ENCODE measurements at places on chromosomes 12 and 14.

- no peak for DNase-seq
Observed at GRCh38 chr14:72708708-72709475, 185.0 kb downstream of the DPF3 start.

- DNase-seq, result no peak
Observed at GRCh38 chr12:50221228-50222008, 54.2 kb upstream of the CERS5 start.

GRCh38 chr14:61192989-61193388, 88.1 kb downstream of the TMEM30B start:
- no peak for DNase-seq

DNA sequence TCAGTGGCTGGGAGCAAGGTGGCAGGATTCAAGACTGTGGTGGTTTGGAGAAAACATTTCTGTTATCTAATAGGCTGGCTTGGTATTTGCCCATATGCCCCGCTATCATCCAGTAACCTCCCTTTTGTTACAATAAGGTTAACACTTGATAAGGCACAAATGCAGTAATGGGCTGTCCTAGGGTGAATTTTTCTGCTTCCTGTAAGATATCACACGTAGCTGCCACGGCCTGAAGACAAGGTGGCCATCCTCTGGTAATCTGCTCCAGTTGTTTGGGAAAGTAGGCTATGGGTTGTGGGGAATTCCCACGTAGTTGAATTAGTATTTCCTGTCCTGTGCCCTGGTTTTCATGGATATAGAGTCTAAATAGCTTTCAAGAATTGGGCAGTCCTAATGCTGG, 23.1 kb downstream of the ANG start:
- DNase-seq, result no peak

DNA sequence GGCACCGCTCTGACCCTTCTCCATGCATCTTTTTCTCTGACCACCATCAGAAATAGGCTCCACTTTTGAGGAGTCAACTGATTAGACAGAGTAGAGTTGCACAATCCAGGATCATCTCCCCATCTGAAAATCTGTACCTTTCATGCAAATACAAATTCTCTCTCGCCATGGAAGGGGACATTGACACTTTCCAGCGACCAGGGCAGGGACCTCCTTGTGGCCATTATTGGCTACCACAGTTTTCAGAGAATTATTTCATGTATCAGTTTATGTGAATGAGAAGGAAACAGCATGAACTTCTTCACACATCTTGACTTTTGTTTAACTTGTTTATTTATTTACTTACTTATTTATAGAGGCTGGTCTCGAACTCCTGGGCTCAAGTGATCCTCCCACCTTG, 13.8 kb upstream of the RAN start:
- DNase-seq, result no peak

DNA sequence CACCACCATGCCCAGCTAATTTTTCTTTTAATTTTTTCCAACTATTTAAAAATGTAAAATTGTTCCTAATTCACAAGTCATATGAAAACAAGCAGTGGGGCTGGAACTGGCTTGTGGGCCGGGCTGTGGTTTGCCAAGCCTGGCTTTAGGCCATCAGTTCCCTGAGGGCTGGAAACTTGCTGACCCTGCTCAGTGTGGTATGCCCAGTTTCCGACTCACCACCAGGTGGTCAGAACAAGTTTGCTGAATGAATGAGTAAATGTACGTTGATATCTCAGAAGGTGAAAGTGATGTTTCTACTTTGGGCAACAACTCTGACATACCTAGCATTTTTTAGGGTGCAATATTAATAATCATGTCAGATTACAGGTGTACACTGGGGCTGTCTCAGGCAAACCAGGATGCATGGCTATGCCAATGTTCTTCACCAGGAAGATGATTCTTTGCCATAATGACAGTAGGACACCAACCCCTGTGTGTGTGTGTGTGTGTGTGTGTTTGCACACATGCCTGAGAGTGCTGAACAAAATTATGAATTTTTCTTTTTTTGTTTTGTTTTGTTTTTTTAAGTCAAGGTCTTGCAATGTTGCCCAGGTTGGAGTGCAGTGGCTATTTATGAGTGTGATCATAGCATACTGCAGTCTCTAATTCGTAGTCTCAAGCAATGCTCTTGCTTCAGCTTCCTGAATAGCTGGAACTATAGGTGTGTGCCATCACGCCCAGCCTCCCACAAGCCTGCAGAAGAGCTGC, 106.1 kb downstream of the PTPN11 start:
- DNase-seq, result no peak

DNA sequence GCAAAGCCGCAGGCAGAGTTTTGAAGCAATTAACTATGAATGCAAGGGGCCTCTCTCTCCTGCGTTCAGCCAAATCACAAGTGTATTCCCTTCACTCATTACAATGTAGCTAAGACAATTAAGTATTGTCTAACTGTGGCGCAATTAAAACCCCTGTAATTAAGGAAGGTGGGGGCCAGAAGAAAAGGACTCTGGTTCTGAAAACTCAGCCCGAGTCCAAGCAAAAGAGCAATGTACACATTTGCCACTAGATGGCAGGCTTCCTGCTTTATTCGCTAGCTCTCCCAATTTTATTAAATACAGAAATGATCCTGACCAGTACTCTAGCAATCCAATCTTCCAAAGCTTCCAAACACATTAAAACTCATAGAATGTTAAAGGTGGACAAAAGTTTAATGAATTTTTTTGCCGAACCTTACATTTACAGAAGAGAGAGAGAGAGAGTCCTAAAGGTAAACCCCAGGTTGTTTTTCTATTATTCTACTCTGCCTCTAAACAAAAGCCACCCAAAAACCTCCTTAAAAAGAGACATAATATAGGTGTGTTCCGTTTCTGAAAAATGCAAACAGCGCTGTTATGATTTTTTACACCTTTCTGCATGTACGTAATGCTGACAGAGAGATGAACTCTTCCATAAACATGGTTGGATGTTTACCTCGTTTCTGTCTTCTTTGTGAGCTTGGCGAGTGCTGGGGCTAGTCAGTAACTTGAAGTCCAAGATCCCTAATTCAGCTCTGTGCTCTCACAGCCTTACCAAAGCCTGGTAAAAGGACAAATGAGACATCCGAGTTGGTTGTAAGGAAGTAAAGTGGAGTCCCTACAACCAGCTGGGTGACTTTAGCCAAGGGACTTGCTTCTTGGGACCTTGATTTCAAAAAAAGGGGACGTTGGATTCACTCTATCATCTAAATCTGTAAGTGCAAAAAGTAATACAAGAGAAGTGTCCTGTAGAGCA, 50.9 kb upstream of the VASH1 start:
- DNase-seq, result no peak

- no peak for DNase-seq
Observed at GRCh38 chr12:57890191-57891115, 43.9 kb upstream of the CTDSP2 start.

GRCh38 chr12:125677829-125678228, 612.6 kb downstream of the AACS start:
- DNase-seq, result no peak

DNA sequence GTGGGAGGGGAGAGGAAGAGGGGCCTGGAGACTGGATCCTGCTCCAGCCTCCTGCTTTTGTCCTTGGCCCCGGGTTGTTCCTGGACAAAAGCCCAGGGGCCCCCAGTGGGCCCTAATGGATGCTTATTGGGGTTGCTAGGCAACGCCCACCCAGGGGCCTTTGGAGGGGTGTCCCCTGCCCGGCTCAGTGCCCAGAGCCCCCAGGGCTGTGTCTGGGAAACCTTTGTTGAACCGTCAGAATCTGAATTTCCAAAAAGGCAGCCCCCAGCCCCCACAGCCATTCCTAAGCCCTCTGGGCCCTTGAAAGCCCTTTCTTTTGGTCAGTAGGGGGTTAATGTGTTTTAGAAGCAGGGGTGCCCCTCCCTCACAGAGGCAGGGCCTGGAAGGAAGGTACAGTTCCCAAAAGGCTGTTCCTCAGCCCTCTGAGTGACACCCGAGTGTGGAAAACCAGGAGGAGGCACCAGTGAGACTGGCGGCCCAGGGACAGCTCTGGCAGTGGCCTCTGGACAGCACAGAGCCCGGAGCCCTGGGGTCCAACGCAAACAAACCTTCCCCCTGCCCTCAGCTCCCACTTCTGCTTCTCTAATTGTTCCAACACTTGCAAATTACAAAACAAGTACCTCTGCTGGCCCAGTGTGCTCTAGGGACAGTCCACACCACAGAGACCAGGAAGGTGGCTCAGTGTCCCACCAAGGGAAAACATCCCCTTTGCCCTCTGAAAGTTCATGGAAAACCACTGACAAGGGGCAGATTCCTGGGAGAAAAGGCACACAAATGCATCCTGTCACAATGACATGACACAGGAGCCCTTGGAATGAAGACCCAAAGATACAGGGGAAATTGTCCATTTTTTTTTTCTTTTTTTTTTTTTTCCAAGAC, 19.4 kb downstream of the HHIPL1 start:
- no peak for DNase-seq

- DNase-seq, result no peak
Observed at GRCh38 chr12:13719986-13720385, 261.4 kb downstream of the GRIN2B start.

- DNase-seq, result no peak
Observed at GRCh38 chr14:29865299-29865698, 62.3 kb downstream of the PRKD1 start.

GRCh38 chr12:116864371-116865160, 16.7 kb downstream of the HRK start:
- no peak for DNase-seq

DNA sequence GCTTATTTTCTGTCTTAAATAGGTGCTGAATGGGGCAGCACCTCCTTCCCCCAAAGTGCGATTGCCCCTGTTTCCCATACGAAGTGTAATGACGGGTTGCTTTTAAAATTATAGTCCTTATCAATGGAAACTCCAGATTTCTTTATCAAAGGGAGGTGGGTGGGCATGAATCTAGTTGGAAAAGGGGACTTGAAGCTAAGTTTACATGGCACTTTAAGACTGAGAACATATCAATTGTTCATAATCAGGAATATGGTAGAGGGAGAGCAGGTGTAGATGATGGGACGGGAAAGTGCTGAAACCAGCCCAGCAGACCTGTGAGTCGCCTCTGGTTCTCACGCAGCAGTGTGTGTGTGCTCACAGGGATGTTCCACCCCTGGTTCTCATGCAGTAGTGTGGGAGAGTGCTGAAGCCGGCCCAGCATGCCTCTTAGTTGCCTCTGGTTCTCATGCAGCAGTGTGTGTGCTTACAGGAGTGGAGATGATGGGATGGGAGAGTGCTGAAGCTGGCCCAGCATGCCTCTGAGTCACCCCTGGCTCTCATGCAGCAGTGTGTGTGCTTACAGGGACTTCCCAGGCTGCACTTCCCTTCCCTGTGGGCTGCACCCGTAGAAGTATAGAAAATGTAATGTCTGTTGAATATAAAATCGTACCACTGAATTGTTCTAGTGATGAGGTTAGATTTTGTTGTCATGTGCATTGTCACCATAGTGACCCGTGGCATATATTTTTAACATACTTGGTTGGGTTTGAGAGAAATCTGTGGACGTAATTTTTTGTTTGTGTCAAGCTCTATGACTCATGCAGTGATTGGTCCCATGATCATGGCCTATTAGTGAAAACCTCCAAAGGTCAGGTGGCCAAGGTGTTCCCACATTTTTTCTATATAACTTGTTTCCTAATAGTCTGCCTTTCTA, 51.6 kb downstream of the GPATCH2L start:
- DNase-seq, result no peak

Measured in stimulated activated CD4-positive, alpha-beta T cell treated with anti-CD3 and anti-CD28 coated beads, TNF-alpha, amount 100 ng/mL, for 4 hours (primary cell).